Stimulated activated CD8-positive, alpha-beta memory T cell treated with anti-CD3 and anti-CD28 coated beads, Interleukin-15, amount 100 ng/mL, for 48 hours (primary cell): ENCODE measurements at places on chromosomes 12 and 14.
A peak's percentile ranks its signal among the peaks of the same experiment; 100 is the strongest.

DNA sequence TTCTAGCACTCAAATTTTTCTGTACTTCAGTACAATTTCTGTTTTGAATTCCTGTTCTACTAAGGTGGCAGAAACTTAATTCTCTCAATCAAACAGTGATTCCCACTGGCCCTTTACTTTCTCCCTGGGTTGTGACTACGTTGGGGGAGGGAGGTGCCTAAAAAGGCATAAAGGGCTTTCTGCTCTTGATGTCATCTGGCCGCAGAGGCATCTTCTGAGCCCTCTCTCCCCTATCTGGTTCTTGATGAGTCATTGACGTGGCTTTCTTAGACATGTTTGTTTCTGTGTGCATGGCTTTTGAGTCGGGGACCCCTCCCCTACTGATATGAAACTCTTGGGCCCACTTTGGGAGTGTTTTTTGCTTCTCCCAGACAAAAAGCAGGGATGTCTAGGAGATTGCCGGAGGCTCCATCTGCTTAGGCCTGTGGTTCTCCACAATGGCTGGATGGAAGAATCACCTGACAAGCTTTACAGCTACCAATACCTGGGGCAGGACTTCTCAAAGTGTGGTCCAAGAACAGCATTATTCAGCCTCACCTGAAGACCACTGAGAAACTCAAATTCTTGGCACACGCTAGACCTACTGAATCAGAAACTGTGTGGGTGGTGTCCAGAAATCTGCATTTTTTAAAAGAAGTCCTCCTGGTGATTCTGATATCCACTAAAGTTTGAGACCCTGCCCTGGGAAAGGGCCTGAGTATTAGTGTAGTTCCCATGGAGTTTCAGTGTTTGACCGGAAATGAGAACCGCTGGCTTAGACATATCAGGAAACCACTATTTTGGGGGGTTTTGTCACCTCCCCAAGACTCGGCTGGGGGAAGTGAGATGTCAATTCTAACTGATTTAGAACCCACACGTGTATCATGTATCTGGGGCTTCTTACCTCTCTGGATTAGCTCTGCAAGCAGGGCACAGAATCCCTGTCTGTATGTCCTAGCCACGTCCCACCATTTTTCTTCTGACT is 395.7 kb upstream of the PDE3A start:
- peak; percentile 11 for DNase-seq

GRCh38 chr12:79934281-79935020 is 446 bp downstream of the PPP1R12A start:
- peak; percentile 32 for DNase-seq

GRCh38 chr12:50706606-50707005 is 57.3 kb upstream of the ATF1 start:
- DNase-seq = no peak

DNA sequence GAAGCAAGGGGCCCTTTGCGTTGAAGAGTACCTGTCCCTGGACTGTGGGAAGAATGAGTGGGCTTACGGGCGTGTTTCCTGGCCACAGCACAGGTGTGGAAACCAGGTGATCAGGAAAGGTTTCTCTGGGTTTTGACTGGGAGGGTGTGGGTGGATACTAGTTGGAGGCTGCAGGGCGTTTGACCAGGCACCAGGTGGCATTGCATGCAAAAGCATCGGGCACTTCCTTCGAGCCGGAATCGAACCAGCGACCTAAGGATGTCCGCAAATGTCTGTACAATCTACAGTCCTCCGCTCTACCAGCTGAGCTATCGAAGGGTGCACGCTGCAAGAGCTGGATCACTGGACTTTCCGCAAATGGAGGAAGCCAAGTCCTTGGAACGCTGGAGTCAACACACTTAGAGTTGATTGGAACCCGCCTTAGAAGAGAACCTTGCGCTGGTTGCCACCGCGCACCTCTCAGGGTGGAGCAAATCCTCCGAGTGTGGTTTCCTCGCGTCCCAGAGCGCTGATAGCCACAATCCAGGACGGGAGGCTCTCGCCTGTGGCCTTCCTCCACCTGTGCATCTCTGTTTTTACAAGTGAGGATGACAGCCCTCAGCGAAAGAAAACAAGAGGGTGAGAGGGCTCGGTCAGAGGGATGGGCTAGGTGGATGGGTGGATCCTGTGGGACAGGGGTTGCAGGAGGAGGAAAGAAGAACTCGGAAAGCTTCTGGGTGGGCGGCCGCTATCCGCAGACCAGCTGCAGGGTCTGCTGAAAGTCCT is 21.2 kb upstream of the RNASE4 start:
- DNase-seq = peak; percentile 79

DNA sequence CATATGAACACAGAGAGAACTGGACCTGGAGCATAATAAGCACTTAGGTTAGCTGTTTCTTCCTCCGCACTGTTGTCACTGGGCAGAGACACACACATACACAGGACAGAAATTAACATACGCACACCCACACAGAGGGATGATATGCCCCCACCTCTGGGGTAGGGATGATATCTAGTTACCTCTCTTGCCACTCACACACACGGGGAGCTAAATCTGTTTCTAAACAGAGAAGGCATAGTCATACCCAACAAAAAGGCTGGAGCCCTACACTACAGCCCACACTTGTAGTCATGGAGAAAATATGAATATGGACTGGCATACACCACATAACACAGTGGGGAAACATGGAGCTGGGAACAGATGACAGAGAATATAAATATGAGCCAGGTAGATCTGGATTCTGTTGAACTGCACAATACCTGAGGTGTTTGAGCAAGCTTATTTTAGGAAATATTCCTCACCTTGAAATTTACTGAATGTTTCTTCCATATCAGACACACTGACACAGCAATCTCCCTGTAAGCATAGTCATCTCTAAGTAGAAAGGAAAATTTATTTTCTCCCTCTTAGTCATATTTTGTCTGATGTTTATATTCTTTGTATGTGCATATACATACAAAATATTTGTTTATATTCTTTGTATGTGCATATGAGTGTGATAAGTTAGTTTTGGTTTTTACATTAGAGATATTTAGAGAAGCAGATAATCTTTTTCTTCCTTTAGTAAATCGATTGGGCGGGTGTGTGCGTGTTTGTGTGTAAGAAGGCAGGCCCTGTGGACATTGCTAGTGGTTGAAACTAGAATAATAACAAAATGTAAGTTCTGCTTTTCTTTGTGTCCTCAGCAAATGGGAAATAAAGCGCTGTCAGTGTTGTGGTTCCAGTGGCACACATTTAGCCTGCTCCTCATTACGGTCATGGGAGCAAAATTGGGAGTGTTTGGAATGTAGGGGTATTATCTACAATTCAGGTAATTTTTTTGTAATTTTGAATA is 20.9 kb upstream of the SCFD1 start:
- DNase-seq = no peak

DNA sequence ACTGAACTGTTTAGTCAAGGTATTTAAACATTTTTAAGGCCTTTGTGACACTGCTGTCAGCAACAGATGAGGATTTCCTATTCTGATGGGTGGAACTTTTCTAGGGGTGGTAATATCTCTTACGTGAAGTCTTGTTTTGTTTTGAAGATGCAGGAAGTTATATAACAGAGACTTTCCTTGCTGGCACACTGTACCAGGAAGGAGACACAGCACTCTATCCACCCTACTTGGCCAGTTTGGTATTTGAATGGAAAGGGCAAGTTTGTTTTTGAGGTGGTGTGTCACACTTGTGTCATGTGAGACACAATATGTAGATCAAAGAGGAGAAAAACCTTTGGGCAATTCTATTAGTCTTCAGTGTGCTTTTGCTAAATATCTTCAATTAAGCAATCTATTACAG is 51.6 kb upstream of the SRP54 start:
- DNase-seq = no peak

GRCh38 chr14:31969699-31970240 is 107.3 kb upstream of the ARHGAP5 start:
- no peak for DNase-seq

DNA sequence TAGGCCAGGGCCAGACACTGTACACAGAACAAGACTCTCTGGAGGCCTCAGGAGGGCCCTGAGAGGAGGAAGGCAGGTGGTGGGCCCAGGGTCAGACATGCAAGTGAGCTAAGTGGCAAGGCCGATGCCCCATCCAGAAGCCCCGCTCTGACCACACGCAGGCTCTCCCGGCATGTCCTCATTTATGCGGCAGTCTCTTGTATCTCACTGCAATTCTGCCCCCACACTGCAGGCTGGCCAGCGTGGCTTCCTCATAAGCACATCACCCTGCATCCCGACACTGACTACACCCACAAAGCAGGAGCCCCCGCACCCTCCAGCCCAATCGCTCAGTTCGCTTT is 17.5 kb downstream of the SSH1 start:
- DNase-seq = no peak

DNA sequence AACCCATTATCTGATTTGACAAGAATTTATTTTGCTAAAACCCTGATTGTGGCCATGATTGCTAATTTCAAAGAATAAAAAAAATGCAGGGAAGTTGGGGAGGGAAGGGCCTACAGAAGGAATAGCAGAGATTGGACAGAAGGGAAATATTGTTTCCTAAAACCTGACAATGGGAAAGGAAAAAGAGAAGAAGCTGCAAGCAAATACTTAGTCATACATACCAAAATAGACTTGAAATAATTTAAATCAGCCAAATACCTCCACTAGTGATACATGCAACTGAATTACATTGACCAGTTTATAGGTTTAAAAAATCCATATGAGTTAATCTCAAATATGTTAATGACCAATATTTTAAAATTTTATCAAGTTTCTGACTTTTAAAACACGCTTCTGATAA is 75.1 kb downstream of the PELI2 start:
- DNase-seq = no peak

DNA sequence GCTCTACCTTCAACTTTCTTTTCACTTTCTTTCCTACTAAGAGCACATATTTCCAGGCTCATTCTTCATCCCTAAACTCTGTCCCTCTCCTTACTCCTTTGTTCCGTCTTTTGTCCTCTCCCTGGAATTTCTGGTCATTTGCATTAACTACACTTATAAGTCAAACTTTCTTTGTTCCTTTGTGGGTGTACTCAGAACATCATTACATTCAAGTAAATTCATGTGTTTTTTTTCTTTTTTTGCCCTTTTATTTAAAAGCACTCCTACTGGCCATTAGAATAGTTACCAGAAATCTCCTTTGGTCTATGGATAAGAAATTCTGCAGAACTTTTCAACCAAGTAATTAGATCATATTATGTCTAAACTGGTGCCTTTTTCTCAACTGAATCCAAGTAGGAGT is 802.6 kb downstream of the DIO2 start:
- no peak for DNase-seq

- no peak for DNase-seq
Measured at GRCh38 chr12:105721891-105722290, 391.4 kb downstream of the C12orf75 start.

DNA sequence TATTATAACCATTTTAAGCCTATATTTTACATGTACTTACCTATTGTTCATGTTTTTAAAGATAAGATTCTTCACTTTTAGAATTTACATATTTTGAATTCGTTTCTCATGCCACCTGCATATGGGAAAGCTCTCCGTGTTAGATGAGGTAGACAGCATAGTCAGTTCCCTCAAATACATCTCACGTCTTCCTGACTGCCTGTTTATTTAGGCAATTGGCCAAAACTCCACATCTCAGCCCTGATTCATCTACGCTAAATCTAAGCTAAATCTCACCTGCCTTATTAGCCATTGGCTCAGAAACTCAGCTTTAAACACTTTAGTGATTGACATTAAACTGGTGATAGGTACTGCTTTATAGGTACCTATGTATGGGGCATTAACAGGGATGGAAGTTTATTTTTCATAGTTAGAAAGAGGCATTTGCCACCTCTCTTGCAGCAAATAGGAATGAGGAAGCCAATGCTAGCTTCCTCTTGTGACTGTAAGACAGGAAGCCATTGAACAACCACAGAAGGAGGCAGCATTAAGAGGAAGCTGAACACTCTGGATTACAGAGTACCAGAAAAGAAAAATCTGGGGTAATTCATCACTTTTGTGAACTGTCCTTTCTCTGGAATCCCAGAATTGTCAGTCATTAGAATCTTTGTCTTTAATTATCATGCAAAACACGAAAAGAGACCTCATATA is 111.9 kb downstream of the LRFN5 start:
- DNase-seq = no peak

GRCh38 chr12:104687823-104688573 is 231.2 kb downstream of the CHST11 start:
- DNase-seq = peak; percentile 45

- no peak for DNase-seq
Measured at GRCh38 chr14:89243286-89243685, 173.7 kb downstream of the FOXN3 start.

DNA sequence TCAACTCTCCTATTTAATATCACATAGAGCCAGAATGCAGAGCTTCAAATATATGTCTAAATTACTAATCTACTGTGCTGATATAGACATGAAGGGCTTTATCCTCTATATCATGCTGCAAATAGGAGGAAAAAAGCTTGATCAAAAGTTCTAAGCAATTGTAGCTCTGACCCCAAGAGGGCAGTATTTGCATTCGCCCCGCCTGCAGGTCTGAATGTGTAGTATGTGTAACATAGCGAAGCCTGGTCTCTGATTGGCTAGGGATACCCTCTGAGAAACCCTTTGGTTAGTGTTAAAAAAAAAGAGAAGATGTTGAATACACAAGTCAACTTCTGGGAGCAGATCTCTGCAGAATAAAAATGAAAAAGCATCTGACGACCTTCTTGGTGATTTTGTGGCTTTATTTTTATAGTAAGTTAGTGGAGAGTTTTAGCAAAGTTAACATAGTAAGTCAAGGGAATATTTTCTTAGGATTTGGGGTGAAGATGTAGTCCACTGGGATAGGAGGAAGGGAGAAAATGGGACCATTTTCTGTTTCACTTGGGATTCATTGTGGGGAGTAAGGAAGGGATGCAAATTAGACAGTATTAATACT is 151.6 kb upstream of the OR4E1 start:
- DNase-seq = peak; percentile 18

DNA sequence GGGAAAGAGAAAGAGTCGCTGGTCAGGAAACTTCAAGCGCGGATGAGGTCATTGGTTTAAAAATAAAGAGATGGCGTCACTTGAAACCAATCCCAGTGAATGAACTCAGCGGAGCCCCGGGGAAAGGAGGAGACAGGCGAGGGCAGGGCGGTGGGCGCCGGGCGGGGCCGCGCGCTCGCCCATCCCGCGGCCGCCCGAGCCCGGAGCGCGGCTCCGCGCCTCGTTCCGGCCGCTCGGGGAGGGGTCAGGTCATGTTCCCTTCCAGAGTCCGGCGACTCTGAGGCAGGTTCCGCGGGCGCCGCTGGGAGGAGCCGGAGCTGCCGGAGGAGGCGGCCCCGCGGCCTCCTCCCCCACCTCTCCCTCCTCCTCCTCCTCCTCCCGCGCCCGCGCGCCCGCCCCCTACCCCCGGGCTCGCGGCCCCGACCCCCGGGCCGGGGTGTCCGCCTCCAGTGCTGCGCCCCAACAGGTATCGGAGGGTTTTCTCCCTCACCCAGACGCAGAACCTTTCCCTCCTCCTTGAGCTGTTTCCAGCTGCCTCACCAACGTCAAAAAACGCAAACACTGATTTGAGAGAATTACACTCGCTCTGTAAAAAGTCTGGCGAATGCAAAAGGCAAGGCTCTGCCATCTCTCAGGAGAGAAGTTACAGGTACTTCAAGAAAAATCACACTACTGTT is at the start of gene DUSP16:
Gene DUSP16, minus strand, starts transcription at position 279 of the 677 bp plus-strand sequence. CDS start 41,765 bp downstream, outside the sequence.
- DNase-seq = peak; percentile 70

- DNase-seq = no peak
Measured at GRCh38 chr14:36605506-36605857, 23.1 kb upstream of the NKX2-8 start.

GRCh38 chr12:4289998-4290790 is 16.6 kb downstream of the CCND2 start:
- no peak for DNase-seq
